ENCODE measurements at places on chromosomes 13 and 19. TPM values are rescaled to one million over a fixed set of nuclear protein-coding genes. Genes with fewer than 3 reads are reported as not detected.

Gene ERICH4
- not detected for total RNA-seq

Gene USHBP1
- total RNA-seq: 4.5 TPM

Gene NLRP4
- 0.10 TPM for total RNA-seq

Gene GRK1
- not detected for total RNA-seq

Gene INAFM1
- 19.7 TPM for total RNA-seq

Gene CPAMD8
- total RNA-seq: 9.3 TPM

Gene FARSA
- 91.2 TPM for total RNA-seq

Gene CACNG6
- not detected for total RNA-seq

Gene NOTCH3
- 36.6 TPM for total RNA-seq

Gene IRS2
- total RNA-seq: 76.5 TPM

Gene PPFIA3
- total RNA-seq: 86.5 TPM

Gene DAND5
- not detected for total RNA-seq

Gene SIGLEC5
- total RNA-seq: not detected

Gene IGFL3
- total RNA-seq: not detected

Gene FAM83E
- not detected for total RNA-seq

Gene TMEM59L
- 287 TPM for total RNA-seq

Gene LILRA5
- not detected for total RNA-seq
